ENCODE measurements at places on chromosomes 5 and 9.

- peak; percentile 82 for DNase-seq
These were observed 51.7 kb downstream of the CCNH start for GRCh38 chr5:87361031-87361445.

GRCh38 chr9:90065851-90066250 is 461.0 kb downstream of the GADD45G start:
- DNase-seq: no peak

DNA sequence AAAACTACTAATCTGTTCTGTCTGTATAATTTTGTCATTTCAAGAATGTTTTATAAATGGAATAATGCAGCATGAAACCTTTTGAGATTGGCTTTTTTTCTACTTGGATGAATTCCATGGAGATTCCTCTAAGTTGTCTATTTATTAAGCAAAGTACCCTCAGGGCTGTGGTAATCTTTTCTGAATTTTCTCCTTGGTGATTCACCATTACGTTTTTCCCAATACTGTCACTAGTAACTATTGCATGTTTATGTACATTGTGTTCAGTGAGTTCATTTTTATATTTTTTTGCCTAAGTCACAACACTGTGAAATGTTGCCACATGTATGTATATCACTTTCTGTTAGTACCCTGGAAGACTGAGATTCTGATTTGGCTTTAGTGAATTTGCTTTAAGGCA is 177.0 kb upstream of the GRIN3A start:
- no peak for DNase-seq

GRCh38 chr5:75566710-75567309 is 44.4 kb upstream of the ANKDD1B start:
- DNase-seq: peak; percentile 62

- no peak for DNase-seq
These were observed 3.3 kb upstream of the AQP3 start for GRCh38 chr9:33450621-33451146.

GRCh38 chr5:152142840-152143469 is 218.3 kb upstream of the GLRA1 start:
- peak; percentile 11 for DNase-seq
